ENCODE measurements at places on chromosomes 7 and 10. TPM values are rescaled to one million over a fixed set of nuclear protein-coding genes. Genes with fewer than 3 reads are reported as not detected.
A peak's percentile ranks its signal among the peaks of the same experiment; 100 is the strongest.

The MPP7 gene
- 16.1 TPM for total RNA-seq

DNA sequence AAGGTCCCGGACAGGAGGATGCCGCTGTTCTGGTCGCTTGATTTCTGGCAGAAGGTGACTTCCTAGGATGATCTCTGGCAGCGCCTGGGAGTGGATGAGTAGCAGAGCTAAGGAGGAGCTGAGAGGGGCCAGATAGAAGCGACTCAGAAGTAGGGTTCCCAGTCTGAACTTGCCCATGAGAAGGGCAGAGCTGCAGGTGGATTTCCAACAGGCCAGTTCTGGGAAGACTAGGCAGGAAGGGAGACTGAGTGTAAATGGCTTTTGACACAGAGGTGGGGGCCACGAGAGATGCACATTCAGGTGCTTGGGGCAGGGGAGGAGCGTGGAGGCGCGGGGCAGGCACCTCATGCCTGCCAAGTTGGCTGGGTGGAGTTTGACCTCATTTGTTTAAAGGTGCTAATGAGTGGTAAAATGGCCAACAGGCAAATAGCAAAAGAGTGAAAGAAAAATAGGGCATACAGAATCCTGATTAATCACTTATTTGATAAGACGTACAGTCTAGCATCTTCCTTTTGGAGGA is 58.8 kb downstream of the SHH start:
- DNase-seq = no peak

DNA sequence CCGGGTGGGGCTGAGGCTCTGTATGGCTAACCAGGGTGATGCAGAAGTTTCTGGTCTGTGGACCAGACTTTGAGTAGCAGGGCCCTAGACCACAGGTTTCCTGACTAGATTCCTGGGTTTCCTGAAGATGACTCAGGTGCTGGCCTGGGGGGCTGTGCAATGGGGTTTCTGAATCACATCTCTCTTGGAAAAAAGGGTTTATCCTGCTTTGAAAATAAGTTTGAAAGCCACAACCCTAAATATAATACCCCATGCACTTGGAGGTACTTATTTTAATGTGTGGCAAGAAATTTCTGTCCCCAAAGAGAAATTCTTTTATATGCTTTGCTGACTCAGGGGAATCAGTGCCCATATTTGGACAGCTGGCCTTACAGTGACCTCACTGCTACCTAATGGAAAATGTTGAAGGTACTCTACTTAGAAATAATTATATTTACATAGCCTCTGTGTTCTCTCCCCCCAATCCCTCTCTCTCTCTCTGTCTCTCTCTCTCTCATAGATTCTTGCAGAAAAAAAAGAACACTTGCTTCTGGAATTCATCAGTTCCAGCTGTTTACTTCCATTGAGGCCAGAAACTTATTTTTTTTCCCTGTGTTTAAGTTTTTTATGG is 184.4 kb upstream of the LYZL2 start:
- DNase-seq = no peak

The NOLC1 gene
- total RNA-seq = 45.5 TPM

The SLC18A3 gene
- not detected for total RNA-seq

- DNase-seq = no peak
Measured at GRCh38 chr7:18003286-18003994, 24.2 kb downstream of the PRPS1L1 start.

- no peak for DNase-seq
Measured at GRCh38 chr7:143455491-143455890, 12.2 kb downstream of the TAS2R60 start.

The TRIM73 gene
- total RNA-seq = 1.1 TPM

- peak; percentile 55 for DNase-seq
Measured at GRCh38 chr10:102627736-102628293, 16.5 kb upstream of the TRIM8 start.

Measured in heart right ventricle (tissue), 16 donors.